ENCODE measurements at places on chromosomes 12 and 14. TPM values are rescaled to one million over a fixed set of nuclear protein-coding genes. Genes with fewer than 3 reads are reported as not detected.

Gene HNF1A
- 41.2 TPM for total RNA-seq

Gene GRIP1
- total RNA-seq: 0.23 TPM

Gene TGFB3
- total RNA-seq: 12.4 TPM

Gene IL26
- not detected for total RNA-seq

Gene AQP2
- not detected for total RNA-seq

Gene KRT83
- not detected for total RNA-seq

Gene NANOG
- not detected for total RNA-seq

Gene IFNG-AS1
- total RNA-seq: not detected

All from Caco-2 (cell line).